Cerebellar cortex (tissue), 1 donor: ENCODE measurements at places on chromosomes 4 and X.

- no peak for DNase-seq
Measured at GRCh38 chrX:140480765-140481164, 24.1 kb downstream of the SOX3 start.

- no peak for DNase-seq
Measured at GRCh38 chr4:111678908-111679307, 466.3 kb upstream of the FAM241A start.

- peak; percentile 63 for DNase-seq
Measured at GRCh38 chrX:148049441-148049840, 68.3 kb downstream of the FMR1NB start.

DNA sequence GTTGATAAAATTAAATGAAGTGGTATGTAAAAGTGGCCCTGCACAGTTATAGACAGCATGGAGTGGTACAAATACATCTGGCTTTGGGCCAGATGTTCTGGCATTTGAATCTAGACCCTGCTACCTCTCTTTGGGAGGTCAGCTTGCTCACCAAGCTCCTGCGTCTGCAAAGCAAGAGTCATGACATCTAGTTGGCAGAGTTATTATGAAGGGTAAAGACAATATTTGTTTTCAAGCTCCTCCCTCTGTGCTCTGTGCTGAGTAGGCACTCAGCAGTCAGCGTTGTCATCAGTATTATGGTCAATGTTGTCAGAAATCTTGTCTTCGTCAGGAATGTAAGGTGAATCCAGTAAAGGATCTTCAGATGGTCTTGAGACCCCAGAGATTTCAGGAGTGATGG lies 55.8 kb downstream of the CCNI start:
- DNase-seq, result no peak

GRCh38 chrX:13000301-13000811 lies 25.4 kb downstream of the TMSB4X start:
- DNase-seq, result no peak

GRCh38 chrX:50736656-50737055 lies 77.3 kb downstream of the SHROOM4 start:
- no peak for DNase-seq

DNA sequence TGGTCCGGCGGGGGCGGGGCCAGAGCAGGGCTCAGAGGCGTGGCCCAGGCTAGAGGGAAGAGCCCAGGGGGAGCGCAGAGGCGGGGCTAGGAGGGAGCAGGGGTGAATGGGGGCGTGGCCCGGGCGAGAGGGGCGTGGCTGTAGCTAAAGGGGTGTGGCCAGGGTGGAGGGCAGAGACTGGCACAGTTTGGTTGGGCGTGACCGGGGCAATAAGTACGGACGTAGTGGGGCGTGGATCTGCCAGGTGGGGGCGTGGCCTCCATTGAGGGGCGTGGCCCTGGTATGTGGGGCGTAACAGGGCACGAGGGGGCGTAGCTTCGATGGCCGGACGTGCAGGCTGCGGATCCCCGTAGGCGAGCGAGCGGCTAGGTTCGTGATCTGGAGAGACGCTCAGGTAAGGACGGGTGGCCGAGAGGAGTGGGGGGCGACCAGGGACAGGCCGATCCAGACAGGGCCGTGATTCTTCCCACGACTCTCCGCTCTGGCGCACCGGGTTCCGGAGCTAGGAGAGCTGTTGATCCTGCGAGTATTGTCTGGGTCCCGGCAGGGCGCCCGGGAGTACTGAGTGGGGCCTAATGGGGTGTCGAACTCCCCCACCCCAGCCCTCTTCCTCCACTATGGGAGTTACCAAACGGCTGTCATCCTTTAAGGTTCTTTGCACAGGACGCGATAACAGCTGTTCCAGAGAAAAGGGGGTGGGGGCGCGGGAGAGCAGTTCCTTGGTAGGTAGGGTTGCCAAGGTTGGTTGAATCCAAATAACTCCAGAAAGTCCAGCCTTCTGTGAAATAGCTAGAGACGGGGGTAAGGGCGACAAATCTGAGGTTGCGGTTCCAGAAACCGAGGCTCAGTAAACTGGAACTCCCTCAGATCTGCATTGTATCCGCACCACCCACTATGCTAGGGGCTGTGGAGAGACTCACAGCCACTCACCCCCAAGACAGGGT lies at the start of gene CA5B:
Gene CA5B, plus strand, starts transcription at position 312 of the 944 bp plus-strand sequence. CDS start 11,754 bp downstream, outside the sequence.
- peak; percentile 38 for DNase-seq

DNA sequence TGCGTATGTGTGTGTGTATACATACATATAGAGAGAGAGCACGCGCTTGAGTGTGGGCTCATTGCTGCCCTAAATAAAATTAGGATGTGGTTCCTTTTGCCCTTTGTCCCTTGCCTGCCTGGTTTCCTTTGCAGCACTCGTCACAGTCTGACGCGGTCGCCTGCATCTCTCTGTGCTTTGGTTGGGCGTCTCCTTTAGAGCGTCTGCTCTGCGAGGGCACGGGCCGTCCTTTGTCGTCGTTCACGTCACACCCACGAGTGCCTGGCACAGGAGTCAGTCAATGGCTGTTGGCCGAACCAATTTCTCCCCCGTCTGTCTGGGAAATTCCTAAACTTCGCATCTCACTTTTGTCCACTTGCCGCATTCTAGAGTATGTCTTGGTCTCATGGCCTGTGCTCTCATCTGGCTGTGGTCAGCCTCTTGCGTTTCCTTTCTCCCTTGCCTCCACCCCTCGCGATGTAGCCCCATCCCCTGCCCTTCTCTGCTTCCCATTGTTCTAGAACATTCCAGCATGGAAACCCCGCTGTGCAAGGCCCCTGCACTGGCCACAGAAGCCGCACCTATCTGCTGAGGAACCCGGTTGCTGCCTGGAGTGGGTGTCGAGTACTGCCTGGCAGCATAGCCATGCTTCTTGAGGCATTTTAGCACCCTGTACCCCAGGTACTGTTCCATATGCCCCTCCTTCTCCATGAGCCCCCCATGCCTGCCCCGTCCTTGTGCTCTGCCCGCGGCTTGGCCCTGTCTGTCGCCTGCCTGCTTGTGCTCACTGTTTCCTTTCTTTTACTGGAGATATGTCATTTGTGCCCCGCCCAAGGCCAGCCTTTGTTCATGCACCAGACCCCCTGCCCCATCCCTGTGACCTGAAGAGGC lies 8.0 kb downstream of the MAEA start:
- DNase-seq, result no peak

DNA sequence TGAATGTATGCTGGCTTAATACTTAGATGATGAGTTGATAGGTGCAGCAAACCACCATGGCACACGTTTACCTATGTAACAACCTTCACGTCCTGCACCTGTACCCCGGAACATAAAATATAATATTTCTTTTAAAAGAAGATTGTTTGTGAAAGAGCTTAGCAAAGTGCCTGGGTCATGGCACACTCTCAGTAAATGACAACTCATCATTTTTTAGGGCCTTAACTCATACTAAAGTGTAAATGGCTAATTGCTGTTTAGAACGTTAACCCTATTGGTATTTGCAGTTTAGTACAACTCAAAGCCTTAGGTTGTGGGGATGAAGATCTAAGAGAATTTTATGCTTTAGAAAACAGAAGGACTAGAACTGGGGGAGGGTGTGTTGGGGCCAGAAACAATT lies 67.7 kb downstream of the SEL1L3 start:
- DNase-seq, result no peak

DNA sequence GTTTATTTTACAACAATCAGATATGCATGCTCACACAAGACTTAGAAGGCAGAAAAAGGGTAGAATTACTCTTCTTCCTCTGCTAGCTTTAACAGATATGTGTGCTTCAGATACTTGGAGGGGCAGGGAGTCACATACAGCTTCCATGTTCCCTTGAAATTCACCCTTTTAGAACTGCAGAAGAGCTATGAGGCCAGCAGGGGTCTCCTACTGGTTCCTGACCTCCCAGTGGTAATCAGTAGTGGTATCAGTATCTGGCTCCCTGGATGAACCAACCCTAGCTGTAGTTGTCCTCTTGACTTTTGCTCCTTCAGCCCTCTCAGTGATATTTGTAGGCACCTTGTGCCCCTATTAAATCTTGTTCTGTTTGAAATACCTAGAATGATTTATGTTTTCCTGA lies 81.5 kb downstream of the RCHY1 start:
- DNase-seq, result peak; percentile 16

DNA sequence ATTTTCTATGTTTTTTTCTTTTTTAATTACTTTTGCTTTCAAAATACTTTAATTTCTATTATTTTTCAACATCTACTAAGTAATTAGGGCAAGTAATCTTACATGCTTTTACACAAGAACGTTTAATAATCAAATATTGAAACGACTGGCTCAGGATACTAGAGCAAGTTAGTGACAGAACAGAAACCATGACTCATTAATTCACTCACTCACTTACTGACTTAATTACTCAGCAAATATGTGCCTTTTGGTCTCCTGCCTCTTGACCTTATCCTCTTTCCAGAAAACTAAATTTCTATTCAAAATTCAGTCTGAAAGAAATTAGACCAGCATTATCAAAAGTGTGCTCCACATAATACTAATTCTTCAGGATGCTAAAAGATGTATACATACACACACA lies 314.9 kb upstream of the TEX13C start:
- DNase-seq, result no peak

- peak; percentile 19 for DNase-seq
Measured at GRCh38 chrX:137573324-137574101, 7.6 kb downstream of the ZIC3 start.

GRCh38 chrX:33188881-33189280 lies 22.5 kb downstream of the DMD start:
- no peak for DNase-seq

DNA sequence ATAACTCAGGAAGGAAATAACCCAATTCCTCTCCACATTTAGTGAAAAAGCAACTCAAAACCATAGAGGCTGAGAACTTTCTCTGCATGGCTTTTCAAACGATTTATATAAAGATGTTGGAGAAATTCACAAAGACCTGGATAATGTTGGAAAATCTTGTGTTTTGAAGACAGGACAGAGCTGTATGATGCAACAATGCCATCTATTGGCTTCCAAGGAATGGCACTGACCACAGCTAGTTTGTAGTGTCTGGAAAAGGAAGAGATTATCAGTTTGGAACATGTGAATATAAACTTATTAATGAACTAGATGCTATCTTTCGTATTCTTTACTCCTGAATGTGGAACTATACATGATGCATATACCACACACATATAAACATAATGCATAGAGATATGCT lies 503.6 kb downstream of the IL1RAPL1 start:
- DNase-seq, result peak; percentile 42

- DNase-seq, result no peak
Measured at GRCh38 chrX:151727346-151727745, 7.2 kb upstream of the CNGA2 start.

- DNase-seq, result no peak
Measured at GRCh38 chr4:85722807-85723206, 247.9 kb downstream of the ARHGAP24 start.

- DNase-seq, result no peak
Measured at GRCh38 chr4:95000076-95000648, 242.4 kb downstream of the BMPR1B start.

DNA sequence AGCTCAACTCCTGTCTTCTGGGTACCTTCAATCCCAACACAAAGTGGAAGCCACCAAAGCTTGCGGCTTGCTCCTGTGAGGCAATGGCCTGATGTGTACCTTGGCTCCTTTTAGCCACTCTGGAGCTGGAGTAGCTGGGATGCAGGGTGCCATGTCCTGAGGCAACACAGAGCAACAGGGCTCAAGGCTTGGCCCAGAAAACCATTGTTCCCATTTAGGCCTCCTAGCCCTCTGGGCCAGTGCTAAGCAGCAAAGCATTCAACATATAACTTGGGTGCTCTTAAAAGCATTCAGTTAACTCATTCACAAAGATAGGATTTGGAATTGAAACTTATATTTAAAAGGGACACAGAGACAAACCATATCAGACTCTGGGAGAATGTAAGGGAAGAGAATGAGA lies 194.5 kb upstream of the ARHGEF9 start:
- no peak for DNase-seq

DNA sequence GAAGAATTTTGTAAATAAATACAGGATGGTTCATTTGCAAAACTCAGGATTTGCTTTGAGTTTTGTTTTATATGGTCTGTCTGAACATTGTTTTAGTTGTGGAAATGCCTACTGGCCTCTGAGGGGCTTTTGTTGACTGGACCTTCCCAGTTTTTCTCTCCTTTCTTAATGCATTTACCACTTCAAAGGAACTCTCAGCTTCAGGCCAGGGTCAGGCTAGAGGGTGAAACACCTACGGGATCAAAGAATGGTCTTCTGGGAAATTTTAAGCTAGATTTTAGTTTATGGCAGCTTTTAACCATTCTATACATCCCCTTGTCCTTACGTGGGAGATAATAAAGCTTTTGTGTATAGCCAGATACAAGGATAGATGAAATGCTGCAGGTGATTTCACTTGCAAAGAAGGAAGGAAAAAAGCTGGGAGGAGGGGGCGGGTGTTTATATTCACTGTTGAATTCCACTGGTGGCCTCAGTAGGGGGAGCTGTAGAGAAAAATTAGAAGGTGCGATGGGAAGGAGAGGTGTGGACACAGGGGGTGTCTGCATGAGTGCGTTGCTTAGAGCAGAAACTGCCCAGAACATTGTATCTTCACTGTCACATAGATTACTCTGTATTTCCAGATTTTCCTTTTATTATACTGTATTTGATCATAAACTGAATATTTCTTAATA lies 151.8 kb downstream of the TSPAN5 start:
- no peak for DNase-seq

- DNase-seq, result no peak
Measured at GRCh38 chrX:84175958-84176357, 12.0 kb downstream of the RPS6KA6 start.
